ENCODE measurements at places on chromosomes 7 and 10.

GRCh38 chr7:118352867-118353453 is 128.5 kb downstream of the ANKRD7 start:
- DNase-seq = no peak

DNA sequence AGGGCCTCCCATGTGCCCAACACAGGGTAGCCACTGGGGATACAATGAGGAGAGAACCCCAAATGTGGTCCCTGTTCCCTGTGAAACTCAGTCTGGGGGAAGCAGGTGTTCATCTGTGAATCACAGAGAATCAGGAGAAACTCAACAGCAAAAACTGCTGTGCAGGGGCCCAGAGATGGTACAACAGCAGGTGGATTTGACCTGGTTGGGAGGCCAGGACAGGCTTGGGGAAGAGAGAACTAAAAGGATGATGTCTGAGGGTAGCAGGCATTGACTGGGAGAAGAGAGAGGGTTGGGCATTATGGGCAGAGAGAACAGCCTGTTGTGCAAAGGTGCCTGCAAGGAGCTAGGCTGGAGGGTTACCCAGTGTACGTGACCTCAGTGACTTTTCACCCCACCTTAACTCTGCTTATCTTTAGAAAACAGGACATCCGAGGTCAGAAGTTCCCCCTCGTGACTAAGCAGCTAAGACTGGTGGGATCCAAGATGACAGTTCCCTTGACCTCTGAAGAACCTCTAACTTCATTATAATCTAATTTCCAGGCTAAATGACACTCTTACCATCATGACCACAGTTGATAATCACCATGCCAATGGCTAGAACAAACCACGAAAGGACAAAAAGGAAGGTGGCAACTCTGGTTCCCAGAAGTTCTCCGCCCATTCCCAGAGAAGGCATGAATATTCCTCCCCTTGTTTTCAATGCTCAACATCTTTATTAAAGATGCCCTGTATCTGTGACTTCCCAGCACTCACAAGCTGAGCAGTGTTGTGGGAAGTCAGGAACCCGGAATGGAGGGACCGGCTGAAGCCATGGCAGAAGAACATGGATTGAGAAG is 5.1 kb upstream of the ADAMTS14 start:
- no peak for DNase-seq

- DNase-seq = no peak
Measured at GRCh38 chr10:83908506-83908905, 230.8 kb upstream of the GHITM start.

- peak; percentile 19 for DNase-seq
Measured at GRCh38 chr7:22821702-22822485, 755 bp downstream of the TOMM7 start.

GRCh38 chr7:111829221-111829620 is 266.9 kb upstream of the IMMP2L start:
- DNase-seq = no peak

GRCh38 chr7:98869597-98870120 is at the start of gene TMEM130:
Gene TMEM130, minus strand, starts transcription at chr7:98870014. Its CDS starts 153 bp downstream, at chr7:98869861.
- no peak for DNase-seq

GRCh38 chr7:142788303-142789289 is 17.8 kb downstream of the PRSS2 start:
- no peak for DNase-seq

DNA sequence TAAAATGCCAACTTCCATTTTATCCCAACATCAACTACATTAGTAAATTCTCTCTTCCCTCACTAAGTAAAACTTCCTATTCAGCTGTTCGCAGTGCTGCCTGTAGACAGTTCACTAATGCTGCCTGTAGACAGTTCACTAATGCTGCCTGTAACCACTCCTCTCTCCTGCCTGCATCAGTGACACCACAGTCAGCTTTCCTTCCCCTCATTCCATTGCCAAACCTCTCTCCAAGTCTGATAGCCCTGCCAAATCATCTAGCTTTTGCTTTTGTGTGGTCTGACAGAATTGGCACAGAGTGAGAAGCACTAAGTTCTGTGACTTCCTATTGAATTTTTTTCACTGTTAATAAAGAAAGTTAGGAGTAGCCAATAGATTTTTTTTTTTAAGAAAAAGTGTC is 43.0 kb upstream of the MACC1 start:
- peak; percentile 61 for DNase-seq

GRCh38 chr7:51309361-51310130 is 7.1 kb downstream of the COBL start:
- DNase-seq = no peak

DNA sequence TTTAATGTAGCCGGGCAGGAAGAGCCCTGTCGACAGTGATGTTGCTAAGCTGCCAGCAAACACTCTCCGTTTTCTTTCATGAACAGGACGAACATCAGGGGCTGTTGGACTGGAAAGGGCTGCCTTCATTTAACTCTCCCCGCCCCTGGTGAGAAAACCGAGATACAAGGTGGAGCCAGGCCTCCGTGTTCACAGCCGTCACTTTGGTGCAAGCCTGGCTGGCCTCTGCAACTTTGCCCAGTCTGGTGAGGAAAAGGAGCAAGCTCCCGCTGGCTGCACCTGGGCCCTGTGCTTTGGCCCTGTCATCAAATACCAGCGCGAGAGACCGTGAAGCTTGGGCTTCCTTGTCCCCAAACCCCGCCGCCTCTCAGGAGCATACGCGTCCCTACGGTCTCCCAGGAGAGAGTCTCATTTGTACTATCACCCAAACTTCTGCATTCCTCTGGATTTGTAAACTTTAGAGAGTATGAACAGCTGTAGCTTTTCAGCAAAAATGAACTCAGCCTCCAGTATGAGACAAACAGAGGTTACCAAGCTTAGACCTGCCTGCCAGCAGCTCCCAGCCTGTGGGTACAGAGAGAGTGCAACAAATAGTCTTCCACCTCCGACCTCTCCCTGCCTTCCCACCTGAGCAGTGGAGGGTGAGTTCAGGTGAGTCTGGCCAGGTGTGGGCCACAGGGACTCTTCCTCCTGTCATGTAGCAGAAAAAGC is 445.3 kb upstream of the MGMT start:
- no peak for DNase-seq

DNA sequence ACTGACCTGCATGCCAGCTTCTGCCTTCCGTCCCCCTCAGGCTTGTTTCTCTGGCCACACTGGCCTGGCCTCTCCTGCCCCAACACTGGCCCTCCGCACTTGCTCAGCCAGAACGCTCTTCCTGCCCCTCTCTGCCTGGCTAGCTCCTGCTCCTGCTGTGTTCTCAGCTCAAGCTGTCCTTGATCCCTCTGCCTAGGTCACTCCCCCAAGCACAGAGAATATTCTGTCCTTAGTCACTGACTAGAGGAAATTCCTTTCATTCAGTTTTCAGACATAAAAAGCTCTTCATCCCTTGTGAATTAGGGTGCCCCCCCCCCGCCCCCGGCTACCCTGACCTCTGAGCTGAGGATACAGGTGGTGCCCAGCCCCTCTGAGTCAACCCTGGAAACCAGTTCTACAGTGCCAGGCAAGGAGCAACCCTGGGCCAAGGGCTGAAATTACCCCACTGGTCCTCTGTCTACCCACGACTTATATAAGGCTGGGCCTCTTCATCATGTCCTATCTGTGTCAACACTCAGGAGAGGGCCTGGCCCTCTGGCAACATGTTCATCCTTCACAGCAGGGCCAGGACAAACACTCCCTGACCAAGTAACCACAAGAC is 6.6 kb upstream of the SGPL1 start:
- peak; percentile 46 for DNase-seq

DNA sequence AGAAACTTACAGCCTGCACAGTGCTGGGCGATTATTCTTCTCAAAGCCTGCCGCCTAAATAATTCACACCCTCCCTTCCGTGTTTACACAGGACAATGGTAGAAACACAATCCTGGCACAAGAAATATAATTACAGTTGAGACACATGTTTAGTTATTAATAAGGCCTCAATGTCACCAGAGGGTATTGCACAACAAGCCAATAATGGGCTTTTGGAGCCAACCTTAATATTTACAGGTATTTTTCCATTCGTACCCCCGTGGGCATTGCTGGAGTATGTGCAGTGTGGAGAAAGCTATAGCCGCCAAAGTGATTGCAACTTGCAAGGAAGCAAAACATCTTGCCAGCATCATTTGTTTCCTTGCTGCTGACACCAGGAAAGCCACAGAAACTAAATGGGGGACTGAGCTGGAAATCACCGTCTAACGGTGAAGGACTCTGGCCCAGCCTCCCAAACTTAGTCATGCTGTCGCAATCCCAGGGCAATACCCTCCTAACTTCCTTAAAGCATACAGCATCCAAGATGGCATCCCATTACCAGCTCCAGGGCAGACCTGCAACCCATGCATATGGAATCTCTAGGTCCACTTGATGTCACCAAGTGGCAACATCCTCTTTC is 8.6 kb downstream of the CALN1 start:
- DNase-seq = no peak

DNA sequence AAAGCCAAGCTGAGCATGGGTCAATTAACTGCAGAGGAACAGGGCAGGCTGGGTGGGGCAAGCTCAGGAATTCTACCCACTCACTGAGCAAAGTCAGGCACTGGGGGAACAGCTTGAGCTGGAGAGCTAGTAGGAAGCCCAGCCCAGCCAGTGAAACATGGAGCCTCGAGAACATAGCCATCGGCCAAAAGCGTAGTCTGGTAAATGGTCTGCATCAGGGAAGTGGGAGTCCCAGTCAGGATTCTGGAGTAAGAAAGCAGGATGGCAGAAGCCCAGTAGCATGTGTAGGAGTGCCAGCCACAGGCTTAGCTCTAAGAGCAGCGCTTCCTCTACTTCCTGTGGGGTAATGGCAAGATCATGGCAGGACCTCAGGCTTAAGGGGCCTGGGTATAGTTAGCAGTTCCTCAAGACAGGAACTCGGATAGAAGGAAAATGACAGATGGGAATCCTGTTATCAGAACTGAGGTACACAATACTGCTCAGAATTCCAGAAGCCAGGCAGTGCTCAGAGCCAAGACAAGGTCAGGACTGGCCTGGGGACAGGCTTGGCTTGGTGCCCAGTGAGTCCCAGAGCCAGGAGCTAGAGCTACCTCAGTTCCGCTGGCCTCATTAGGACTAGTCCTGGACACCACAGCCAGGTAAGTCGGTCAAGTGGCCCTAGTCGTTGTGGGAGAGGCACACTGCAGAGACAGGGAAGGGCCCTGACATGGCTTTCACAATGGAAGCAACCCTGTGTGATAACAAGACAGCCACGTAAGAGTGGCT is 65.4 kb upstream of the MXI1 start:
- no peak for DNase-seq

- peak; percentile 27 for DNase-seq
Measured at GRCh38 chr10:15518250-15518649, 147.2 kb upstream of the FAM171A1 start.

All from fibroblast of skin of scalp (primary cell).